GM04503 (cell line): ENCODE measurements at places on chromosomes 13 and 19.

GRCh38 chr19:2415281-2415972 is 12.0 kb downstream of the TIMM13 start:
- DNase-seq, result no peak

GRCh38 chr13:99288089-99288488 is 19.1 kb downstream of the GPR183 start:
- DNase-seq, result no peak

DNA sequence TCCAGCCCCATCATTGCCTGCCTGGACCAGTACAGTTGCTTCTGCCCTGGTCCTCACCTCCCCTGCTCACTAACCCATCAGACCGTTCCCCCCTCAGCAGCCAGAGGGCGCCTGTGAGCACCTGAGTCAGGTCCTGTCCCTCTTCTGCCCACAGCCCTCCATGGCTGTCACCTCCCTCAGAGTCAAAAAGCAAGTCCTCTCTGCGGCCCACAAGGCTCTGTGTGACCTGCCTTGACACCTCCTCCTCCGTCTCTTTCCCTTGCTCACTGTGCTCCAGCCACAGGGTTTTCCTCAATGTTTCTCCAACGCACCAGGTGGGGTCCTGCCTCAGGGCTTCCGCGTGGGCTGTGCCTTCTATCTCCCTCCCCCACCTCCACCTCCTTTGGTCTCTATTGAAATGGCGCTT is 29.4 kb upstream of the PTPRS start:
- no peak for DNase-seq

DNA sequence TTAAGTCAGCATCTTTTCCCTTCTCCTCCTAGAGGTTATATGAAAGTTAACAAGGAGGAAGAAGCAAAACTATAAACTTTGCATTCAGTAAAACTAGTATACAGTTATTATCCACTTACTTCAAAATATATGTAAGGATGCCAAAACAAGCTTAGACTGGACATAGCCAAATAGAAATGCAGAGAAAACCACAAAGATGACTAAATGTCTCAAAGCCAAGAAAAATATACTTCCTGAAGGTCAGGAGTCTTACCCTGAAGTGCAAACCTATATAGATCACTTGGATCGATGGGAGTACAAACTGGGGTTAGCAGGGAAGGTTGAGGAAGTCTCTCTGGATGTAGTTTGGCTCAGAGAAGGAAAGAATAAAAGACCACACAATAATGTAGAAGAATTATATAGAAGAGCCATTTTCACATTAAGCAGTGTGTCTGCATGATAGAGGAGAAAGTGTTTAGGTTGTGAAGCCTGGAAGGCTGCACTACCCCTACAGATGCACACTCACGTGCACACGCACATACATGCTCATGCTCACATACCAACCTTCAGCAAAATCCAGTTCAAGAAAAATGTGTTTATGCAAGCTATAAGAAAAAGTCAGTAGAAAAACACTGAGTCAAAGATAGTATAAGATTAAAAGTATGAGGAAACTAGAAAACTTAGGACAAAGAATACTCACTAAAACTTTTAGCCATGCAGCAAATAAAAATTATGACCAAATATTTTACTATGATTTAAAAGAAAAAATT is 112.1 kb upstream of the RXFP2 start:
- no peak for DNase-seq

DNA sequence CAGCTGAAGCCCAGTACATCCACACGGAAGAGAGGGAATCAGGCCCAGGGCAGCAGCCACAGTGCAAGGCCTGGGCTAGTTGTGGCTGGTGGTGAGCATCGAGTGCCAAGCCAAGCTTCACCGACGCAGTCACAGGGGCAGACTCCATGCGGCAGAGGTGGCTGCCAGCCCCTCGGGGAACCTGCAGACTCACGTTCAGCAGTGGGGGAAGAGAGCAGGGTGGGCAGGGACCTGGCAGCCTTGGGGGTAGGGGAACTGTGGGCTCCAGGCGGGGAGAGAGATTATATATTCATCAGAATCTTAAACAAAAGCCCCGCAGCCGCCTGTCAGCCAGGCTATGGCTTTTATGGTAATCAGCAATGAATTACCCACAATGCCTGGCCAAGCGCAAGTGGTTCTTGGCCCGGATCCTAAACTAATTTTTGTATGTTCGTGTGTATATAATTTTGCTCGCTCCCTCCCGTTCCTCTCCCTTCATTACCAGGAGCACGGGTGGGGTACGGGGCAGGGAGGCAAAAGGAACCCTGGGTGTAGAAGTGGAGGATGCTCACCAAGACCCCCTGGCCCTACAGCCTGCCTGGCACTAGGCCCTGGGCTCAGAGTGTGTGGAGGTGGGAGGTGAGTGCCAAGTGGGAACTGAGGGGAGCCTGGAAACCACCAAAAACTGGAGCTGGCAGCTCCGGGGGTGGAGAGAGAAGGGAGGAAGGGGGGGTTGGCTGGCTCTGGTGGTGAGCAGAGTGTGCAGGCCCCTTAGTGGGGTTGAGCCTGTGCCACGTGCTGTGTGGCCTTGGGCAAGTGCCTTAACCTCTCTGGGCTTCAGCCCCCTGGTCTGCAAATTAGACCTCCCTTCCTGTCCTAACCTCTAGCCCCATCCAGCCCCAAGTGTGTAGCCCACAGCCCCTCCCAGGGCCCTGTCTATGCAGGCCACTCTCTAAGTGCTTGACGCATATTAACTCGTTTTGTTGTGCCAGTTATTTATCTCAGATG is 31.9 kb downstream of the PTPRS start:
- DNase-seq, result no peak
